ENCODE measurements at places on chromosomes 4 and X.
A peak's percentile ranks its signal among the peaks of the same experiment; 100 is the strongest.

DNA sequence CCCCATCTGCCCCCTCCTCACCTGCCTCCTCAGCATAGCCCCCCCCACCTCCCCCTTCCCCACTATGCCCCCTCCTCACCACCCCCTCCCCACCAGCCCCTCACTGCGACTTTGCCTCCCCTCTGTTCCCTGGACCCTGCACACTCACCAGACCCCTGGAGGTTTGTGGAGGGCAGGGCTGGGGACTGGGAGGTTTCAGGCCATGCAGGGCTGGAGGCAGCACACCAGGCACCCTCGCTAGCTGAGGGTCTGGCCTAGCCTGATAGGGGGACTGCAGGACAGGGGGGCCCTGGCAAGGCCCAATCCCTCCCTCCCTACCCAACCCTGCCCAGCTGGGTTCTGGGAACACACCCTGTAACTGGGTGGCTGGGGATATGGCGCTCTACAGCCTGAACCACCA is 28.0 kb downstream of the TACC3 start:
- no peak for DNase-seq

DNA sequence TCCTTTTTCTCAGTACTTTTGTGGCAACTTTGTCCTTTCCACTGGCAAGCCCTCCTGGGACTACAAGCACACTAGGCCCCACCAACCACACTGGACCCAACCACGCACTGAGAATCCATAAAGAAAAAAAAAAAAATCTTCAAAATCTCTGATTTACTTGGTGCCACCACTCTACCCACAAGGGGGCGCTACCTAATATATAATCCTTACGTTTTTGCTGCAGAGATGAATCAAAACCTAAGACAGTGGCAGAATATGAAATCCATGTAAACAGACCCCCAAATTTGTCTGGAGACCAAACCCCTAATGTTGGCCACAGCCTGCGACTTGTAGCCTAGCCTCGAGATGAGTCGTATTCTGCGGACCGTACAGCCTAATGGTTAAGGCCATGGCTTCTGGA is 63.5 kb upstream of the ARHGAP36 start:
- DNase-seq = peak; percentile 5

- DNase-seq = no peak
Observed at GRCh38 chr4:109171070-109171469, 131.4 kb downstream of the COL25A1 start.

DNA sequence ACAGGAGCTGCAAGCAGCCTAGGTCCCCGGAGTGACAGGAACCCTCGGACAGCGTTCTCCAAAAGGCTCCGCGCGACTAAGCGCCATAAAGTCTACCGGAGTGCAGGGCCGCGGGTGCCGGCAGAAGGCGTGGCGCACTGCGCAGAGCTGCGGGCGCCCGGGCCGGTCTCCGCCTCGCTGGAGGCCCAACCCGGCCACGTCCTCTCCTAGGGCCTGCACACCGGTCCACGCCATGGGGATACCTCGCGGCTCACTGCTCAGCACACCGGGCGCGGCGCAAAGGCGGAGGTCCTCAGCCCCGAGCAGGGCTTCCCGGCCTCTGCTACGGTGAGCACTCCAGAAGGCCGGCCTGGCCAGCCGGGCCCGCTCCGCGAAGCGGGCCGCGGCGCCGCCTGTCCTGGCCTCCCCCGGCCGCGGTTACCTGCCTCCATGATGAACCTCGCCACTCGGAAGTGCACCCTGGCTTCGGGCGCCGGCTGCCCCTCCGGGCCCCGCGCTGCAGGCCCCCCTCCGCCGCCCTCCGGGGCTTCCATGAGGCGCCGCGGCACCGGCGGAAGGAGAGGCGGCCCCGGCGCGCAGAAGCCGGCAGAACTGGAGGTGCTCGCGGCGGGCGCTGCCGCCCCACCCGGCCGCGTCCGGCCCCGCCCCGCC is at the start of gene CCNQ:
CCNQ (minus strand) TSS at position 599 of the 651 bp plus-strand sequence; CDS start at position 533, 66 bp downstream.
- DNase-seq = no peak

DNA sequence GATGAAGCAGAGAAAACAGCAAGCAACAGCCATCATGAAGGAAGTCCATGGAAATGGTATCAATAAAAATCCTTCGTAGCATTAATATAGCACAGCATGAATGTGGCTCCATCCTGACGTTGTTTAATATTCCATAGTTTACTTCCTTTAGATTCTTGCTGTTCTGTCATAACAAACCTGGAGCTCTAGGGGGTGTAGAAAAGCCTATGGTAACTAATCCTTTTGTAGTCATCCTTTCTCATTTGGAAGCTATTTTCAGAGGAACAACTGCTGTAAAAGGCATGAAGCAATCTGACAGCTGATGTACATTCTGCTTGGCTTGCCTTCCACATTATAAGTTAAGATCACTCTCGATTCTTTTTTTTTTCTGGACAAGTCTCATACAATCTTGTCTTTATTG is 914 bp downstream of the MYOZ2 start:
- DNase-seq = no peak

GRCh38 chr4:5638976-5639375 is 69.4 kb downstream of the EVC2 start:
- DNase-seq = no peak

DNA sequence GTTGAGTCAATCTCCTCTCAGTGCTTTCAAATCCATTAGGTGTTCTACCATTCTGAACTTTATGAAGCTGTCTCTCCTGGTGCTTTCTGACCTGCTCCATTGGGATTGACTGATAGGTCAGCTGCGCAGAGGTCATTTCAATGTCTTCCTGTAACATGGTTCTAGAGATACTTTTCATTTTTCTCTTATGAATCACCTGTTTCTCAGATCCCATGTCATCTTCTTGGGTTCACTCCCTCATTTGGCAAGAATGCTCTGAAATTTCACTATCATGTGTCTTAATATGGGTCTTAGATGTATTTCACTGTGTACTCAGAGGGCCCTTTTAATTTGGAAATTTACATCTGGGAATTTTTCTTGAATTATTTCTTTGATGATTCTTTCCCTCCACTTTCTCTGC is 13.8 kb upstream of the PGM2 start:
- no peak for DNase-seq

- DNase-seq = no peak
Observed at GRCh38 chr4:70426789-70427188, 29.0 kb downstream of the OPRPN start.

GRCh38 chrX:153454901-153455550 is 9.2 kb upstream of the TREX2 start:
- no peak for DNase-seq

GRCh38 chr4:77711469-77711868 is 105.8 kb downstream of the CXCL13 start:
- DNase-seq = no peak

DNA sequence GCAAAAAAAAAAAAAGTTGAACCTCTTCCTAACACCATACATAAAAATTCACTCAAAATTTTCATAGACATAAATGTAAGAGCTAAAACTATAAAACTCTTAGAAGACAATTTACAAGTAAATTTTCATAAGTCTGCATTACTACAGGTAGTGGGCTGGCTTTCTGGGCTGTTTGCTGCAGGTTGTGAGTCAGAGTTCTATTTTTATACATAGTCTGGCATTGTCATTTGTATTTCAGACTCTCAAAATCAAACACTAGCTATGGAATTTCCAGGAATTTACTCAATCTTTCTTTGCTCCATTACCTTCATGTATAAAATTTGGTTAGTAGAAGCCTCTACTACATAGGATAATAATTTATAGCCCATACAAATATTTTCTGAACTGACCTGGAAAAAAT is 227.2 kb downstream of the COX18 start:
- DNase-seq = no peak

GRCh38 chr4:63049278-63049677 is 1360.0 kb downstream of the TECRL start:
- DNase-seq = no peak

DNA sequence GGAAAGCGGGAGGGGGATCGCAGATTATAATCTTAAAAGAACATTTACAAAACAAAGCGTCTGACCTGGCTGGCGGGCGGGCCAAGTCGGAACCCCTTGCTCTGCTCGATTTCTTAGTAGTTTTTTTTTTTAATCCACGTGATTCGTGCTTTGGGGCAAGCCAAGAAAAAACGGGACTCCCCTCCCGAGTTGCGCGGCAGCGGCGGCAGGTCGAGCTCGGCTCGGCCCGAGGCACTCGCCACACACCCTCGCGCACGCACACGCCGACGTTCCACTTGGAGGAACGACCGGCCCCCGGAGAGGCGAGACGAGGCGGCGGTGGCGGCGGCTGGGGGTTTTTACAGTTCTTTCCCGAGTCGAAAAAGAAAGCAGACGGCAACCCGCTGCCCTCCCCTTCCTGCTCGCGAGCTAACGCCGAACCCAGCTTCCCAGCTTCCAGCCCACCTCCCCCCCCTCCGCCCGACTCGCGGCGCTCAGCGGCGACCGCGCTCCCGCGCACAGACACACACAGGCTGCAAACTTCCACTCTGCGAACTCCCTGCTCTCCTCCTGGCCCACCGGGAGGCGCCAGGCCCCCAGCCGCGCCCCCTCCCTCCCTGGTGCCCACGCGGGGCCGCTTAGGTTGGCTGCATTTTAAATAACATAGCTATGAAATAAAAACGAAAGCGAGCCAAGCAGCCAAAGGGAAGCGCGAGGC is 1.2 kb downstream of the BCOR start:
- DNase-seq = no peak

All from NCI-H1694 treated with DMSO at 0.1 percent for 48 hours (cell line).